ENCODE measurements at places on chromosomes 7 and 10.

DNA sequence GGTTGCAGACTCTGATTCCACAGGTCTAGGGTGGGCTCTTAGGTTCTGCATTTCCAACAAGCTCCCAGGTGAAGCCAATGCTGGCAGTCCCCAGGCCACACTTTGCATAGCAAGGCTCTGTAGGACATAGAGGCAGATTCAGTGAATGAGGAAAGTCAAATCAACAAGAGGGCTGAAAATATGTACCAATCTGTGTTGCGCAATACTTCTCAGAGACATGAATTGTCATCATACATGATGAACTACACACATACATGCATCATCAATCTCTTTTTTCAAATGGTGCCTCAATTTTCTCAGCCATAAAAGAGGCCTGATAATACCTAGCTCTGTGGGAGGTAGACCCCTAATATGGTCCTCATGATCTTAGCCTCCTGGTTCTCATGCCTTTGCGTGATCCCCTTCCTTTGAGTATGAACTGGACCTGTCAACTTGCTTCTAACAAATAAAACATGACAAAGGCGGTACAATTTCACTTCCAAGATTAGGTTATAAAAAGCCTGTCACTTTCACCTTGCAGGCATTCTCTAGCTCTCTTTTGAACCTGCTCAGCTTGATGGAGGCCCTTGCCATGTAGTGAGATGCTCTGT is 49.0 kb downstream of the PIK3CG start:
- DNase-seq: no peak

DNA sequence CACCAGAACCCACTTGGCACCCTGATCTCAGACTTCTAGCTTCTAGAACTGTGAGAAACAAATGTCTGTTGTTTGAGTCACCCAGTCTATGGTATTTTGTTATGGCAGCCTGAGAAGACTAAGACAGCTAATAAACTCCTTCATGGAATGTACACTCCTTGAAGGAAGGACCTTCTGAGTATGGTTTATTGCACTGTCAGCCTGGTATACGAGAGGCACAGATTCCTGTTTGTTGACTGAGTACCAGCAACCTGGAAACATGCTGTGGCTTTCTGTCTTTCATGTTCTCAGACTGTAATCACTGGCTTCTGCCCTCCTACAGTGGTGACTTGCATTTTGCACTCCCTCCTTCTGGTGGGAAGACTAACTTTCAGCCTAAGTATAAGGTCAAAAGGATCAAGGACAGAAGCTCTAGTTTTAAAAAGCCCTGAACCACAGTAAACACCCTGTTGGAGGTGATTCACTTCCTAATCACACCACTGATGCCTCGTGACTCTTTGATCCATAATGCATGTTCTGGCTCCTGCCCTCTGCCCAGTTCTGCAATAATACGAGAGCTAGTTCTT is 319.0 kb upstream of the NPSR1 start:
- no peak for DNase-seq

GRCh38 chr10:87596351-87596750 is 63.3 kb upstream of the PAPSS2 start:
- DNase-seq: no peak

- DNase-seq: no peak
These were observed 2.4 kb downstream of the SFMBT2 start for GRCh38 chr10:7408291-7409044.

GRCh38 chr7:68734431-68734830 is 863.8 kb upstream of the AUTS2 start:
- DNase-seq: no peak

GRCh38 chr10:113035732-113036312 is 85.8 kb downstream of the TCF7L2 start:
- no peak for DNase-seq

GRCh38 chr10:113689057-113689456 is 9.3 kb downstream of the CASP7 start:
- DNase-seq: no peak

- DNase-seq: no peak
These were observed 533 bp upstream of the DMTF1 start for GRCh38 chr7:87151729-87152111.

- no peak for DNase-seq
These were observed 38.1 kb downstream of the RASGEF1A start for GRCh38 chr10:43228783-43229207.

DNA sequence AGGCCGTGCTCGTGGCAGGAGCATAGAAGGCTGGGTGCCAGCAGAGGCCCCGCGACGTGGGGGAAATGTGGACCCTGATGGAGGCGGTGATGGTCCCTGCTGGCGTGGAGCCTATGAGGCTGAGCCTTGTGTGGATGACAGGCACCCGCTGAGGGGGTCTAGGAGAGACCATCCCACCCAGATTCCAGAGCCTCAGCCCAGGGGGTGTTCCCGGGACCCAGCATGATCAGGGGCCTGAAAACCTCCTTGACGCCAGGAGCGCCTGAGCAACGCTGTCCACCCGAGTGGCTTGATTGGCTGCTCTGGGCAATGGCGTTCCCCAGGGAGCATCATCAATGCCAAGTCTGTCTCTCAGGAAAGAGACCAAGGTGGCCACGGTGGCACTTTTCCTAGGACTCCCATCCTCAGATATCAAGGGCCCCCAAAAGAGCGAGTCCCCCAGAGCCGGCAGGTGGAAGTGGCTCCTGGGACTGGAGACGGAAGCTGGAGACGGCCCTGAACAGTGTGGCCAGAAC is 61.1 kb downstream of the PWWP2B start:
- no peak for DNase-seq

GRCh38 chr7:111470998-111471397 is 91.3 kb downstream of the IMMP2L start:
- no peak for DNase-seq

DNA sequence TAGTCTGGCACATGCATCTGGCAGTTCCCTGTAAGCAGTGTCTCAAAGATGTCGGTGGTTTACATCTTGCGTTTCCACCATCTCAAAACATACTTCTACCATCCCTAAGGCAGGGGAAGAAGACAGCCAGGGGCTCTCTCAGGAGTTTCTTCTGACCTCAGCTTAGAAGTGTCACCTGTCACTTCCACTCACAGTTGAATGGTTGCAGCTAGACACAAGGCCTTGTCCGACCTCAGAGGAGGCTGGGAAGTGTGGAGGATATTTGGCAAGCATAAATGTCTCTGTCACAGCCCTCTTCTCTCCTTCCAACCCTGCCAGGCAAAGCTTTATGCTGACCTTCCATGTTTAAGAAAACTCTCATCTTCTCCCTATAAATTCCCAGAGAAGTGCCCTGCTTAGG is 193.3 kb downstream of the HERPUD2 start:
- DNase-seq: no peak

Data from NCI-H2081 treated with DMSO at 0.1 percent for 48 hours (cell line).